ENCODE measurements at places on chromosomes 11 and 22.
A peak's percentile ranks its signal among the peaks of the same experiment; 100 is the strongest.

DNA sequence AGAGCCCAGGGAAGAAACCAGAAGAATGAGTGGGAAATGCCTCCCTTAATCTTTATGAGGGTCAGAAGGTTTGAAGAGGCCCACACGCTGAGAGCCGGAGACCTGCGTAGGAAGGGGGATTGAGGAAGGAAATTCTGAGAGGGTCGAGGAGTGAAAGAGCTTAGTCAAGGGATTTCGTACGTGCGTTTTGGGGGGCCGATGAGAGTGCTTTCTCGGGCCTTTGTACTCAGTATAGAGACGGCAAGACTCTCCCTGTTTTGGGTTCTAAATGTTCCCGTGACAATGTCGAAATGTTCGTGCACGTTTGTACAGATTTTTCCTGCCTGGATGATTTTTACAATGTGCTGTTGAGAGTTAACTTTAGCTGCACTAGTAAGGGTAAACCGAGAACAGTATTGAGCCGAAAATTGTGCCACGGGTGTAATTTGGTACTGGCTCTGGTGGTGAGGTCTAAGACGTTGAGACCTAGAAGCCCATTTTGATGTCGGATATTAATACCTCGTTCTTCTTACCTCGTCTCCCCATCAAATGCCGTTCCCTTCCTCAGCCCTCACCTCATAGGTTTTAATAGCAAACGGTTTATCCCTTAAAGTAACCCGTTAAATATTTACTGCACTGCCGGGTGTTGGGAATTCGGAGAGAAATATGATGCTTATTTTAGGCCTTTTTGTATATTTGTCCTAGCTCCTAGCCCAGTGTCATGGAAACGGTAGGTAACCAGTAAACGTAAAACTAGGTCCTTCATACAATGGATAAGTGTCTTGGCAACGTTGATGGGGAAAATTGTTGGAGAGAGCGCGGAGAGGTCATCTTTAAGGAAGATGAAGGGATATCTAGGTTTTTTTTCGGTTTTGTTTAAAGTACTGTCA lies 734 bp downstream of the C11orf58 start:
- peak; percentile 5 for DNase-seq

- DNase-seq = no peak
These were observed 43.1 kb downstream of the HSD17B12 start for GRCh38 chr11:43723617-43724016.

DNA sequence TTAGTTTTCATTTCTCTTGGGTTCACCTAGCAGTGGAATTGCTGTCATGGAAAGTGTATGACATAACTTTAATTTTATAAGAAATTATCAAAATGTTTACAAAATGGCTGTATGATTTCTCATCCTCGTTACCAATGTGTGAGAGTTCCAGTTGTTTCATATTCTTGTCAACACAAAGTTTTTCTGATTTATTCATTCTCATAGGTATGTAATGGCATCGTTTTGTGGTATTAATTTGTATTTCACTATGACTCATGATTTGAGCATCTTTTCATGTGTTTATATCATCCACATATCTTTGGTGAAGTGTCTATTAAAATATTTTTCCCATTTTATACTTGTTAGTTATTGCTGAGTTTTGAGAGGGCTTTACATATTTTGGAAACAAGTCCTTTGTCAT lies 5.5 kb downstream of the FAM111B start:
- DNase-seq = no peak

DNA sequence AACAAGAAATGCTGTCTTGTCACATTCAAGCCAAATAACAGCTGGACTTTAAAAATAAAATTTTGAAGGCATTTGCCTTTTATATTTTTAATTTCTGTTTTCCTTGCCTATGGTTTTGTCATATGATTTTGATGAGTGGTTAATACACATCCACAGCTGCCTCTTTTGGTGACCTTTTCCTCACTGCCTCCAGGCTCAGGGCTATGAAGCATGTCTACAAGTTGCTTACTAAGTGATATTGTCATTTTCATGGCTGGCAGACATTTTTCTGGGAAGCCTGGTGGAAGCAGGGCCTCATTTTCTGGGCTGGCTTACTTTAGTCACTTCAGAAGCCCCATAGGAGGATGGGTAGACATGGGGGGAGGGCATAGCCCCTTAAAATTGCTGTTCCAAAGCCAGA lies 344.9 kb downstream of the SOX6 start:
- no peak for DNase-seq

- no peak for DNase-seq
These were observed 17.3 kb upstream of the INSC start for GRCh38 chr11:15097411-15097810.

DNA sequence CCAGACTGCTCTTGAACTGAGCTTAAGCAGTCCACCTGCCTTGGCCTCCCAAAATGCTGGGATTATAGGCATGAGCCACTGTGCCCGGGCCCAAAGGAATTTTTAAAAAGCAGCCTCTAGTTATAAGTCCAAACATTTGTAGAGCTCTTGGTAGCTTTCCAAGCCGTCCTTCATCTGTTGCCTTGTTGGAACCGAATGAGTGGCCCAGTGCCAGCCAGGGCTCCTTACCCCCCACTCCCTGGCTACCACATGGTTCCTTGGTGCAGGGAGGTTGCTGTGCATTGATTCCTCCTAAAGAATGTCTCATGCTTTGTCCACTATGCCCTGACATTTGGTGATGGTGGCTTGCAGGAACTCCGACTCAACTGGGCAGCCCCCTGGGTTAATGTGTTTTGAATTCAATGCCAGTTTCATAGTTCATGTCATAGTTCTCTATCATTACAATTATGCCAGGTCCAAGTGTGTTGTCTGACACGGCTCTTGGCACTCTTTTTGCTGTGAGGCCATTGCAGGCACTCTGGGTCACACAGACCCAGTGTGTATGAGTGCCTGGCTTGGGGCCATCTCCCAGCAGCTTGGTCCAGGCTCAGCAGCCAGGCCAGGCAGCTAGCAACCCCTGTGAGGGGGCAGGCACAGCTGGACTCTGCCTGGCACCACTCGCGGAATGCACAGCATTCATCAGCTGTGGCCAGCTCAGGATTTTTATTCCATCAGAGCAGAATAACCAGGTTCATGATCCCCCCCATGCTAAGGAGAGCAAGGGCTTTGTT lies 13.3 kb upstream of the MICALL1 start:
- no peak for DNase-seq

- DNase-seq = no peak
These were observed 33.8 kb upstream of the CD82 start for GRCh38 chr11:44531636-44532035.

GRCh38 chr11:33420959-33421566 lies 163.9 kb downstream of the HIPK3 start:
- DNase-seq = no peak

GRCh38 chr11:36775130-36775529 lies 177.1 kb upstream of the RAG2 start:
- DNase-seq = no peak

DNA sequence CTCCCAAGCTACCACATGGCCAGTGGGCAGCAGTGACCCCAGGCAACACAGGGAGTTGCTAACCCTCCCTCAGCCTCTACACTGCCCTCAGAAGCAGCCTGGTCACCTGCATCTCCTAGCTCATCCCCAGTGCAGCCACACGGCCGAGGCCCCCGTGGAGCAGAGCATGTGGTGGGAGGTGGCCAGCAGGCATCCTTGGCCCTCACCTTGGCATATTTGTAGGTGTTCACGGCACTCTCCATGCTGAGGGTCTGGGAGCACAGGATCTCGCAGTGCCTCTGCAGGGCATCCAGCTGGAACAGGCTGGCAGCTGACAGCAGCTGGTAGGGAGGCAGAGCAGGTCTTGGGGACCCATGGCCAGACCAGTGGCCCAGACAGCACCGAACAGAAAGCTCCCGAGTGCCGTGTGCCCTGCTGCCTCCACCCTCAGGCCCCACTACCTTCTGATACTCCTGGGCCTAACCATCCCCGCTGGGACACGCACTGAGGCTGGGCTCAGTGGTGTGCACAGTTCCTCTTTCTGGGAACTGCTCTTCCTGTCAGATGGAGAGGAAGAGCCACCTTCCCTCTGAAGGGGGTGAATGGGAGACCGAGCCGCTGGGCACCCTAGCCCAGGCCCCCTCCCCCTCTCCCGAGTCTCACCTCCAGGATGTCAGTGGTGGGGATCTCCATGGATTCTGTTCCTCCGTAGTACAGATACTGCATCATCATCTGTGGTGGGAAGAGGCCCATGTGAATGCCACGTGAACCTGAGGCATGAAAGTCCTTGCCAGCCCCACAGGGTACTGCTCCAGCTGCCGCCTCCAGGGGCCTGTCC lies 48.8 kb downstream of the NAT10 start:
- DNase-seq = no peak

- DNase-seq = peak; percentile 14
These were observed 30.0 kb upstream of the TCF20 start for GRCh38 chr22:42300259-42301076.

GRCh38 chr11:78190374-78190773 lies 1.7 kb downstream of the USP35 start:
- no peak for DNase-seq

GRCh38 chr11:33861386-33861785 lies 30.5 kb downstream of the LMO2 start:
- no peak for DNase-seq

- DNase-seq = no peak
These were observed 88.1 kb upstream of the IGLL5 start for GRCh38 chr22:22799561-22799960.

GRCh38 chr11:15730263-15730994 lies 615.7 kb downstream of the INSC start:
- no peak for DNase-seq

DNA sequence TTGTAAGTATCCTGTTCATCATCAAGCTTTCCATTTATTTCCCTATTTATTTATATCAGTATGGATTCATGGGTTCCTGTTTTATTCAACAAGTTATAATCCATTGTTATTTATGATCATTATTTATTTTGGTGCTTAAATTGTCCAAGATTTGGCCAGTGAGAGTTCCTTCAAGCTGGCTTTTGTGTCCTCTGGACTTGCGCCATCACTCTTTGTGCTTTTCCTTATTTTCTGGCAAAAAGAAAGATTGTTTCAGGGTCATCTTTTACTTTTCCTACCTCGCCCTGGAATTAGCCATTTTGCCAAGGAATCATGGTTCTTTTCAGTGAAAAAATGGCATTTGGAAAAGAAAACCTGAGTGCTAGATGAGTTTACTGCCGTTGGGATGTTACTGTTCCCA lies 193.4 kb downstream of the ADAMTS15 start:
- no peak for DNase-seq

- no peak for DNase-seq
These were observed 18.4 kb upstream of the PITPNB start for GRCh38 chr22:27937453-27937852.

DNA sequence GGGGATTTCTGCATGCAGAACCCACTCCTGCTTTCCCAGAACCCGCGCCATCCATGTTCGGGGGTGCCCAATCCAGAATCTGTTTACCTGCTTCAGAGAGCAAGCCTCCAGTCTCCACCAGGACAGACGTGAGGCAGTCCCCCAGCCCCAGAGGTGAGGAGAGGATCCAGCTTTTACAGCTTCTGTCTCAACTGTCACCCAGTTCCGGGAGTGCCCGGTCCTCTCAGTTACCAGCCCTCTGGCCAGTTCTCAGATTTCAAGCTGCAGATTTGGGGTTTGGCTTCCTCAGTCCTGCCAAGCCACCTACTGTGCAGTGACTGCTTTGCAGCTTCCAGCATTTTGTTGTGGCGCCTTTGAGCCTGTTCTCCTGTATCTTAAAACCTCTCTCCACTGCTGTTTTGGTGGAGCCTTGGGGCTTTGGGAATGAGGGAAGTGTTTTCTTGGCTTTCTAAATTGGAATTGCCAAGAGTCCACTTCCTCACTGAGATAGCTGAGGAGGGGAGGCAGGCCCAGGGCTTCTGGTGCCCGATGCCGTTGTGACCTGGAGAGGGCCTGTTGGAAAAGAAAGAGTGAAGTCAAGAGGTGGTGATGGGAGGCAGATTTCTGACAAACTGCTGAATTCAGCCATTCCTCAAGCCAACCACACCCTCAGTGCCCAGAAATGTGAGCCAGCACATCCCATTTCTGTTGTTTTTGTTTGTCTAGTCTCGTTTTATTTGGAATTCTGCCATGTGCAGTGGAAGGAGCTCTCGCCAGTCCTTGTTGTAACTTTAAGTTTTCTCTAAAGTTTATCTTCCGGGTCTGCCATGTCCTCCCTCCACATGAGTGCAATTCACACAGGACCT lies 513.4 kb downstream of the TBC1D22A start:
- no peak for DNase-seq

DNA sequence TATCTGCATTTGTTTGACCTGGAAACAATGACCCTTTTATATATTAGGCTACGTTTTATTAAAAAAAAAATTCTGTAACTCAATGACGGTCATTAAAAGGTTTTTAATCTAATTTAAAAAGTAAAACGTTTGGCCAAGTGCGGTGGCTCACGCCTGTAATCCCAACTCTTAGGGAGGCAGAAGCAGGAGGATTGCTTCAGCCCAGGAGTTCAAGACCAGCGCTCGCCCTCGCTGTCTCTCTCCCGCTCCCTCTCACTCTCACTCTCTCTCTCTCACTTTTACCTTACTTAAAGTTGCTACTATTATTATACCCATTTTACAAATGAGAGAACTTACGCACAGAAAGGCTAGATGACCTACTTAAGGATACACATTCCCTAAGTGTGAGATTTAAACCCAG lies 814 bp upstream of the NARS2 start:
- no peak for DNase-seq

DNA sequence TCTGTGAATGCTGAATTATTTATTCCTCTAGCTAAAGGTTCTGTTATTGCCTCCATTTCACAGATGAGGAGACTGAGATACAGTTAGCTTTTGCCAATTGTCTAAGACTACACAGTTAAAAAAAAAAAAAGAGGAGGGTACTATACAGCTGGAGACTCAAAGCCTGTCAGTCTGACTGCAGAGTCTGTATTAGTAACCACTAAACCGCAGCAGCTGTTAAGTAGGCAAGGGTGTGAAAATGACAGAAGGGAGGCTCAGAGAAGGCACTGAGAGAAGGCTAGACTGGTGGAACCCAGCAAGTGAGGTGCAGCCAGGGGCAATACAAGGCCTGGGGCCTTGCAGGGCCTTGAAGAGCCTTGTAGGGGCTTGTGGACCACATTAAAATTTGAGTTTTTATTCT lies 181.2 kb downstream of the CSNK2A3 start:
- no peak for DNase-seq

GRCh38 chr22:36701965-36702621 lies 1.5 kb downstream of the CACNG2 start:
- DNase-seq = no peak

GRCh38 chr11:70849031-70849430 lies 403.3 kb downstream of the SHANK2 start:
- DNase-seq = no peak

GRCh38 chr11:66680966-66681645 lies 3.4 kb upstream of the RBM4B start:
- no peak for DNase-seq
